Activated CD4-positive, alpha-beta T cell treated with anti-CD3 and anti-CD28 coated beads, Interleukin-2, amount 10 ng/mL, durations not matched to agents 7 days and 5 days (primary cell): ENCODE measurements at places on chromosomes 3 and 15. TPM values are rescaled to one million over a fixed set of nuclear protein-coding genes. Genes with fewer than 3 reads are reported as not detected.

DNA sequence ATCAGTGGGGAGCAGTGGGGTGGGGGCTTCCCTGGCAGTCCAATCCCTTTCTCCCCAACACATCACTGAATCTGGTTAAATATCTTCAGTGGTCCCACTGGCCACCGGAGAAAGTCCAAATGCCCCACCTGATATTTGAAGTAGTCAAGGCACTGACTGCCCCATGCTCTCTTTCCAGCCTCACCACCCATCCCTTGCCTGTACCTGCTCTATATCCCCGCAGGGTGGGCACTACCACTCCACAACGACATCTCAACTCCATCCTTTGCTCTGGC is 101.7 kb downstream of the DAPK2 start:
- peaks cover under 1% of the 10 kb centered on the region for H3K36me3 ChIP-seq
- DNase-seq = no peak
- H3K4me3 ChIP-seq = no peak overlapping the region
- H3K27ac ChIP-seq = no peak overlapping the region
- H3K4me1 ChIP-seq = peaks cover 12% of the 10 kb centered on the region
- H3K27me3 ChIP-seq = no peaks in the 10 kb centered on the region

DNA sequence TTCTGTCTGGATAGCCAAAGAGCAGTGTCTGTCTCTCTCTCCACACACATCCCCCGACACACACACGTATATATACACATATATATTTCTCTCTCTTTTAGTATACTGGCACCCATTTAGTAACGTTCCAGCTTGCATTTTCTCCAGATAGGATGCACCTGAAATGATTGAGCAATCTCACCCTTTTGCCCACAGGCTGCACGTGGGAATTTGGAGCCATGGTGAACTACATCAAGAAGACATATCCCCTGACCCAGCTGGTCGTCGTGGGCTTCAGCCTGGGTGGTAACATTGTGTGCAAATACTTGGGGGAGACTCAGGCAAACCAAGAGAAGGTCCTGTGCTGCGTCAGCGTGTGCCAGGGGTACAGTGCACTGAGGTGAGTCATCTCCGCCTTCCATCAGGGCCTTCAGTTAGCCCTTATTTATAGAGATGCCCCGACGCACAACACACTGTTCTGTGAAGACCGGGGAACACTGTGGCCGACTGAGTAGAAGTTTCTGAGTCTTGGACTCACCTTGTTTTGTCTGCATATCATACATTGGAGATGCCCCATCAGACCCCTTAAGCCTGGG is 45.7 kb downstream of the RLBP1 start:
- peaks cover 14% of the 10 kb centered on the region for H3K36me3 ChIP-seq
- no peak for DNase-seq
- peaks cover 13% of the 10 kb centered on the region for H3K4me1 ChIP-seq
- H3K27ac ChIP-seq = no peak overlapping the region

DNA sequence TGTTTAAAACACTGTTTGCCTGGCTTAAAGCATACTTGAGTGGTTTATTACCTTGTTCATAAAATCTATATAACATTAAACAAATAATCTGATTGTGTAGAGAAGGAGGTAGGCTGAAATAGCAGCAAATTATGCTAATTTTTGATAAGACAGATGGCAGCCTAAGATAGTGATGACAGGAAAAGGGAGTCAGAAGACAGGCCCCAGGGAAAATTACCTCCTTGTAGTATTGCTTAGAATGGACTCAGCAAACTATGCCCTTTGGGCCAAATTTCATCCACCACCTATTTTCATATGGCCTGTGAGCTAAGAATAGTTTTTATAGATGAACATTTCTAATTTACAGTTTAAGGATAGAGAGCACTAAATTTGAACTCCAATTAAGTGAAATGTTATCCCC is 37.8 kb downstream of the CHD2 start:
- no peak overlapping the region for H3K4me3 ChIP-seq
- no peaks in the 10 kb centered on the region for H3K27me3 ChIP-seq
- H3K27ac ChIP-seq = peak overlapping the region; percentile 41
- H3K36me3 ChIP-seq = peaks cover 82% of the 10 kb centered on the region

DNA sequence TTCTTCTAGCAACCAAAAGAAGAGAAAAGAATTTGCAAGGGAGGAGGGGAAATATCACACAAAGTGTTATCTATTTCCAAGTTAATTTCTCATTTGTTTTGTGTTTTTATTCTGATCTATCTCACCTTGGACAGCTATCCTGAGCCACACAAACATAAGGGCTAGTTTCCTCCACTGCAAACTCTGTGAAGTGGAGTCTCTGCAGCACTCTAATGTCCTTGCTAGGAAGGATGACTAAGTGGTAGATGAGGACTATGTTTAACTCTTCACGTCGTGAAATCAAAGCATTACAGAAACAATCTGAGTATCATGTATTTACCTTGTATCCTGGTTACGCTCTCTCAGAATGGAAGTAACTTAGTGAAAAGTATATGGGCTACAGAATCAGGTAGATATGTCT is 33.9 kb upstream of the CHRM5 start:
- no peak for DNase-seq
- H3K27ac ChIP-seq = no peak overlapping the region
- H3K4me3 ChIP-seq = no peak overlapping the region
- no peaks in the 10 kb centered on the region for H3K27me3 ChIP-seq
- H3K4me1 ChIP-seq = no peaks in the 10 kb centered on the region

DNA sequence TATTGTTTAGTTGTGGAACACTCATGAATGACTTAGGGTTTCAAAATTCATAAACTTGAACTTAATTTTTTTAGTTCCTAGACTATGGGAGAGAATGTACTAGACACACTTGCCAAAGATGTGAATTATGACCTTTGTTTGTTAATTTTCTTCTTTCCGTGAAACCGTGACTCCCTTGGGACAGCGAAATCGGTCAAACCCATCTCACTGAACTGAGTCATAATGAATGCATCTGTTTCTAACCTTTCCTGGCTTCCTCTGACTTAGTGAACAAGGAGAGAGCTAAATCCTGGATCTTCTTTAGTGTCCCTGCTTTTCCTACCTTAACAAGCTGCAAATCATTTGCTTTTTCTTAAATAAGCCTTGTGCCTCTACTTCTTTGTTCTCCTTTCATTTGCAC is 85.5 kb downstream of the LARS2 start:
- no peak overlapping the region for H3K4me3 ChIP-seq
- H3K4me1 ChIP-seq = no peaks in the 10 kb centered on the region
- peaks cover 23% of the 10 kb centered on the region for H3K36me3 ChIP-seq

- H3K27ac ChIP-seq = no peak overlapping the region
- no peak for DNase-seq
- H3K27me3 ChIP-seq = no peaks in the 10 kb centered on the region
- H3K4me1 ChIP-seq = peaks cover 3% of the 10 kb centered on the region
Observed at GRCh38 chr3:126891791-126892190, 91.1 kb upstream of the PLXNA1 start.

DNA sequence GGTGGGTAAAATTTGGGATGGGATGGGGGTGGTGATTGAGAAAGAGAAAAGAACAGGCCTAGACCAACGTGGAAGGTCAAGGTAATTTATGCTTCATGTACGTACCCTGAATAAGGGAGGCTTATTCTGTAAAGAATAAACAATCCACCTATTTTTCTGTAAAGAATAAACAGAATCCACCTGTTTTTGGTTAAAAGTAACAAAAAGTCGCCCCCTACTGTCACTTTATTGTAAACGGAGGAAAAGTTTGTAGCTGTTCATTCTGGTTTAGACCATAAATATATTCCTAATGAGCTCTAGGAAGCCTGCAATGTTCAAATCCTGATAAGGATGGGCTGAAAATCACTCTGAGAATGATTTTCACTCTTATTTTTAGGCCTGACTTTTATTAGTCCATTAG is 23.5 kb upstream of the SQOR start:
- H3K27me3 ChIP-seq = no peaks in the 10 kb centered on the region
- no peak overlapping the region for H3K27ac ChIP-seq
- peaks cover 7% of the 10 kb centered on the region for H3K4me1 ChIP-seq
- no peak overlapping the region for H3K4me3 ChIP-seq

DNA sequence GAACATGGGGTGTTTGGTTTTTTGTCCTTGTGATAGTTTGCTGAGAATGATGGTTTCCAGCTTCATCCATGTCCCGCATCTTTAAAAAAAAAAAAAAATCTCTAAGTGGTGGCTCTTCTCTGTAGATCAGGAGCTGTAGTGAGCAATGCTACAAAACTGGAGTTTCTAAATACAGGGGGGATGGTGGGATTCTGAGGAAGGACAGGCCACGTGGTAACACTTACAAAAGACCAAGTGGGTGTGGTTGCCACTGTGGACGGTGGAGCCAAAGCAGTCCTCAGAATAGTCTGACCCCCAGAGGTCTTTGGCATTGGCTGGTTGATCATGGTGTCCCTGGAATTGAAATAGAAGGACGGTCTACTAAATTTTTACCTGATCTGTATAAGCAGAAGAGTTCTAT is 7.7 kb downstream of the CCRL2 start:
- peaks cover 8% of the 10 kb centered on the region for H3K4me1 ChIP-seq
- no peaks in the 10 kb centered on the region for H3K36me3 ChIP-seq
- H3K27me3 ChIP-seq = no peaks in the 10 kb centered on the region
- H3K27ac ChIP-seq = no peak overlapping the region
- H3K4me3 ChIP-seq = no peak overlapping the region

DNA sequence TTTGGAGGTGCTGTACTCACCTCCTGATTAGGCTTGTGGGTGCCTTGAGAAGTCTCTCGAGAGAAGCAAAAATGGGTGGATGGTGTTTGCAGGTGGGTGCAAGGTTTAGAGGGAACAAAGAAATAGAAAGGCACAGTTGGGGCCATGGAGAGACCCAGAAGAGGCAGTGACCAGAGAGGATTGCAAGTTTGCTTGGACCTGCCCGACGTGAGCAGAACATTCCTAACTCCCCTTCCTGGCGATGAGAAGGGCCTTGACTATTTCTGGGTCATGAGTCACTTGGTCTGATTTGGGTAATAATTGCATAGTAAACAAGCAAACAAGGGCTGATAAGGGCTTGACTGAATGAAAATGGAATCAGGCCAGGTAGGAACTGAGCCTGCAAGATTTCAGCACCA is 7.0 kb upstream of the CTSH start:
- H3K4me3 ChIP-seq = no peak overlapping the region
- no peaks in the 10 kb centered on the region for H3K36me3 ChIP-seq

DNA sequence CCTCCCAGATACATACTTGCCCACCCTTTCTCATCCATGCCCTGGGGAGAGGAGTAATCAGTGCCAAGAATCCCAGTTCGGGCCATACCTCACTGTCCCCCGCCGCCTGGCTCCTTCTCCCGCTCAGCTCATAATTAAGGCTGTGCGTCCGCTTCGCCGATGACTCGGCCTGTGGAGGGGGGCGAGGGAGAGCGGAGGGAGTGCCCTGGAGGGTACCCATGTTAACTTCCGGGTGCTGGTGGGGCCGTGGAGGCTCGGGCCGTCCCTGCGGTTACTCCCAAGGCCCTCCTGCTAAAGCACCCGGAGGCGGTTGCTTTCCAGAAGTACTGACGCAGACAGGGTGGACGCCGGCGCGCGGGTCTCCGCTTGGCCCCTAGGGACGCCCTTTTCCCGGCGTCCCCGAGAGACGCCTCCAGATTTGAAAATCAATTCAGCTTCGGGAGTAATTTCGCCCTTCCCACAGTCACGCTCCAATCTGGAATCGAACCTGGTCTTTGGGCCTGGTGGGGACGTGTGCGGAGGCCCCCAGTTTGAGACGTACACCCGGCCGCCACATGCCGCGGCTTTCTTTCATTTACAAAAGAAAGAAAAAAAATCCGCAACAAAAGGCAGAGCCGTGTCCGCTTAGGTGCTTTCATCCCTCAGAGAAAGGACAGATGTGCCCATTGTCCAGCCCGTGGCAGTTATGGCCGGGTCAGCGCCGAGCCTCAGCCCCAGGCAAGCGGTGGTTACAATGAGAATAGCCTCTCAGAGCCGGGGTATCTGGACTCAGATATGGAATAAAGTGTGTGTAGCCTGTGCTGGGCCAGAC is 1.0 kb upstream of the ONECUT1 start:
- DNase-seq = no peak
- peaks cover 16% of the 10 kb centered on the region for H3K4me1 ChIP-seq
- H3K36me3 ChIP-seq = peaks cover 4% of the 10 kb centered on the region
- H3K4me3 ChIP-seq = peak overlapping the region; percentile 58
- H3K27me3 ChIP-seq = peaks cover 91% of the 10 kb centered on the region

DNA sequence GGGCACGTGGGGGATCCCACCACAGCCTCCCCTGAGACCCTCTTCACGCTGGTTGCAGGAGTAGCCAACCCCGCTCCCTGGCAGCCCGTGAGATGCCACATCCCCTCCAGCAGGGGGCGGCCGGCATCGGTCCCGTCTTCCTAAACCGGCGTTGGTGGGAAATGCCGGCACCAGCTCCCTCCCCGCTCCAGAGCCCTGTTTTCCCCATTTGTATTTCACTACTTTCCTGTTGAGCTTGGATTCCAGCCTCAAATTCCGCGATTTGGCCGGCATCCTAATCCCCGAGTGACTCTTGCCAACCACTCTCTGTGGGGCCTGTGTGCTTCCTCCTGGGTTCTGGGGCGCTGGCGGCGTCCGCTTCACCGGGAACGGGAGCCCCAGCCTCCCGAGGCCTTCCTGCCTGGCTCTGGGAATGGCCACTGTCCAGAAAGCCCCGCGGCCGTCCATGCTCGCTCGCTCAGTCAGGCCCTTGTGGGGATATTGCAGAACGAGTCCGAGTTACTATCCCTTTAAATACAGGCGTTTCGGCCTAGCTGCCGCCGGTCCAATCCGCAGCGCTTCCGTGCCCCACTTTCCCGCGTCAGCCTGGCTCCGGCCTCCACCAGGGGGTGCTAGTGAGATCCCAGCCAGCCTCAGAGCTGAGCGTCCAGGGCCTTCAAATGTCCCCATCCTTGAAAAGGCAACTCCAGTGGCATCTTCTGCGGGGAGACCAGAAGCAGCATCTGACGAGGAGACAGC is 8.1 kb upstream of the ADAMTS17 start:
- peak overlapping the region; percentile 85 for H3K4me3 ChIP-seq
- peaks cover 10% of the 10 kb centered on the region for H3K4me1 ChIP-seq
- H3K27me3 ChIP-seq = peaks cover 8% of the 10 kb centered on the region
- no peaks in the 10 kb centered on the region for H3K36me3 ChIP-seq
- H3K27ac ChIP-seq = peak overlapping the region; percentile 84

DNA sequence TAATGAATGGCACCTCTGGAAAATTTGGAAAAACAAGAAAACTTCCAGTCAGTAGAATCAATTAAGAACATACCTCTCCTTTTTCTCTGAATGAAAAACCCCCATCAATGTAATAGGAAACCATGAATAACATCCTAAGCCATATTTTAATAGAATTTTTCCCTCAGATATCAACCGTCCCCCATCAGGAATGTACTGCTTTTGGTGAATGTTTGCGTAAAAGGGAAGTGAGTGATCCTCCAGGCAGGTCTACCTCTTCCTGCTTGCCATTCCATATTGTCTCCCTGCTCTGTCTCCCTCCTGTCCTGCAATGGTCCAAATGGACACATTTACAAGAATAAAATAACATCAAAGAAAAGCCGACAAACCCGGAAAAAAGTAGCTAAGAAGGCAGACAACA is 30.8 kb downstream of the LAMP3 start:
- no peak overlapping the region for H3K27ac ChIP-seq
- no peaks in the 10 kb centered on the region for H3K27me3 ChIP-seq
- H3K4me1 ChIP-seq = no peaks in the 10 kb centered on the region
- no peak overlapping the region for H3K4me3 ChIP-seq
- no peak for DNase-seq
- peaks cover 55% of the 10 kb centered on the region for H3K36me3 ChIP-seq

The FNDC3B gene
- 15.3 TPM for total RNA-seq

The LRRIQ4 gene
- total RNA-seq = not detected

The GPR62 gene
- not detected for total RNA-seq

The CCDC54 gene
- not detected for total RNA-seq

The PLCB2 gene
- 195 TPM for total RNA-seq
